ENCODE measurements at places on chromosomes 1 and 21.

DNA sequence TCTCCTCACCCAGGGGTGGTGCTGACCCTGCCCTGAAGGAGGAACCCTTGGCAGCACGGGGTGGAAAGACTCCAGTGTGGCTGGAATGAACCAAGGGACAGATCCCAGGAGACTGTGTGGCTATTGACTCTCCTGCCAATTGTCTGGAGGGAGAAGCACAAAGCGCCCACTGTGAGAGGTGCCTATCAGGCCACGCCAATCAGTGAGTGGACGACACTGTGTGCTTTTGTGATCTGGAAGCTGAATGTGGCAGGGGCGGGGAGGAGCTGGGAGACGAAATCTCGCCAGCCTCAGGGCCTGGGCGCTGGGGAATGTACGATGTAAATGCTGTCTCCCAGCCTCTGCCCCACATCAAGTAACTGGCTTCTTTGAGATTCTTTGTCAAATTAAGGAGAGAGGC is 167.1 kb downstream of the ZBTB18 start:
- no peak for DNase-seq

DNA sequence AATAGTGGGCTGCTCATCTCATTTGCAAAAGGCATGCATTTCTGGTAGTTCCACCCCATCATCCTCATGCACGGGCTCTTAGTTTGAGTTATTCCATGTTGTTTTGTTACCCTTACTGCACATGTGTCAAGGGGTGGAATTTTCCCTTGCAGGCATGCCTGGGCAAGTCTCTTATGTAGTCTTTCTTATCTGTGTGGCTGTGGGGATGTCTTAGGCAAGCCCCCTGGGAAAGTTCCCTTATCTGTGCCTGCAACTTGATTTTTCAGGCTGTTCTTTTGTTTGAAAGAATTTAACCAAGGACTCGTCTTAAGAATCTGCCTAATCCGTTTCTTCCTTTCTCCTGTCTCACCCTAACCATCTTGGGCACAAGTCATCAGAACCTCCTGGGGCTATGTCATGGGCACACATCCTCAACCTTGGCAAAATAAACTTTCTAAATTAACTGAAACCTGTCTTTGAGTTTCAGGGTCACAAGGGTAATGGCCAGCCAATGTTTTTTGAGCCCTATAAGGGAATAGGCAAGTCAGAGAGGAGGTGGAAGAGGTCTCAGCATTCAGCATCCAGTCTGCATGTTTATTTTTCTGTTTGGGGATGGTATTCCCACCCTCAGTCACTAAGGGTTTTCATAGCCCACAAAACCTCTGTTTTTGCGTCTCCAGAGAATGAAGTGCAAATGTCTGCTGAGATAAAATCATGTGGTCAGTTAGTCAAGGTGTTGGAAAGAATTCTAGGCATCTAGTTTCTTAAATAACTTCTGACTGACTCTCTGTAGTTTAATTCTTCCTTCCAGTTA is 579.7 kb downstream of the PLA2G4A start:
- DNase-seq: no peak

GRCh38 chr1:14848625-14849024 is 250.1 kb downstream of the KAZN start:
- DNase-seq: no peak

DNA sequence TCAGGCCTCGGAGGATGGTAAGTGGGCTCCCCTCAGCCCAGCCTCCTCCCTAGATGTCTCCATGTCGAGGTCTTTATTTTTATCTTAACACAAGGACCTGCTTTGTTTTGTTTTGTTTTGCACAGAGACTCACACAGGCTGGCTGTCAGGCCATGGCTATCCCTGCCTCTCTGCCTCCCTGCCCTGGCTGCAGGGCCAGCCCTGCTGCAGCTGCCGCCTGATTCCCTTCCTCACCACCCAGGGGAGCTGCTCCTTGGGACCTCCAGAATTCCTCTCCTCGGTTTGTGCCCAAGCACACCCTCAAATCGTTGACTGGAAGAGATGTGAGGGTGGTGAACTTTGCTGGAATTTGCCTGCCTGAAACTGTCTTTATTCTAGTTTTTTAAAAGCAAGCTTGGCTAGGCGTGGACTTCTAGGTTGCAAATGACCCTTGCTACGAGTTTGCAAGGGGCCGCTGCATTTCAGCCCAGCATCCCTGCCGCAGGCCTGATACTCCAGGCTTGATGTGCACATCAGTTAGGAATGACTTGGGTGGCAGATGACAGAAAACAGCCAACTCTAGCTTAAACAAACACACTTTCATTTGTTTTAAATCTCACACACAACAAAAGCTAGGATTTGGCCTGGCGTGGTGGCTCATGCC is 37.1 kb downstream of the WNT9A start:
- DNase-seq: no peak

- DNase-seq: no peak
Measured at GRCh38 chr1:183711741-183712361, 58.7 kb upstream of the APOBEC4 start.

DNA sequence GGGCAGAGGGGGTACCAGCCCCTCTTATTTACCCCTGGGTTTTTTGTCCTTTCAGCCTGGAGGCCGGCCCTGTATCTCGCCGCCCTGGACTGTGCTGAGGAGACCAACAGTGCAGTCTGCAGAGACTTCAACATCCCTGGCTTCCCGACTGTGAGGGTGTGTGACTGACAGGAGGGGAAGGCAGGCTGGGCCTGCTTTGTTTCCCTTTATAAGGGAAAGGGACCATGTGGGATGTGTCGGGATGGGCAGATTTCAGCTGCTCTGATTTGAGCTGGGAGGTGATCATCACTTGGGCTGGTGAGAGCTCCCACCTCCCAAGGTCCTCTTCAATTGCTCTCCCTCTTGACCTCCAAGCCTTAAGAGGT is 11.7 kb downstream of the QSOX1 start:
- DNase-seq: no peak

DNA sequence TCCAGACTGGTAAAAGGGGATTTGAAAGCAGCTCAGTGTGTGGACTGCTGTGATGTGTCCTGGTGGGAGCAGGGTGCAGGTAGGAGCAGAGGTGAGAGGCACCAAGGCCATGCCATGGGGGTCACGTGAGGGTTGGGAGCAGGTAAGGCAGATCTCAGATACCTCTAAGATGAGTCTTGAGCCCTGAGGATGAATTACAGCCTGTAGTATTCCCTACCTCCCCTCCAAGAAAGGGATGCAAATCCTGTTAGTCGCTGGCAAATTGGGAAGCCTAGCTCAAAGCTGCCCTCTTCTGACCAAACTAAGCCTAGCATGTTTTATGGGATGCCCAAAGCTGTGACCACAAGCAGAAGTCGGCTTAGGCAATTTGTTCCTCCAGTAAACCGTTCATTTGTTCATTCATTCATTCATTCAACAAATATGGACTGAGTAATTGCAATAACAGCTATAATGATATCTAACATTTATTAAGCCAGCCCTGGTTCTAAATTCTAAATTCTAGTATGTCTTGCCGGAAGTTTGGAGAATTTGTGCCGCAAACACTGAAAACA is 3.9 kb upstream of the NUAK2 start:
- peak; percentile 21 for DNase-seq

Measured in activated CD4-positive, alpha-beta T cell treated with anti-CD3 and anti-CD28 coated beads for 1 hour (primary cell).